ENCODE measurements at places on chromosomes 12 and 14.

DNA sequence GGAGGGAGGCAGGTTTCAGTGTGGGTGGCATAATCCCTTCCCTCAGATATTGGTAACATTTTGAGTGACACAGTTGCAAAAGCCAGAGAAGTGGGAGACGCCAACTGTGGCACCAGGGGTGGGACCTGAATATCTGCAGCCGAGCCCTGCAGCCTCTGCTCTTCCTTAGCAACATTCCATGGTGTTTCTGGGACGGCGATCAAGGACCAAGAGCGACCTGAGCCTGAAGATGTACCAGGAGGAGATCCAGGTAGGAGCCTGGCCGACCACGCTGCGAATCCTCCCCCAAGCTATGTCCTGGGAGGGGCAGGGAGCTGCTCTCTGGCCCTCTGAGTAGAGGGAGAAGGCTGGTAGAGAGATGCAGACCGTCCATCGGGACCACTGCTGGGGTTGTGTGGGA is 41.8 kb downstream of the SLC8B1 start:
- no peak for DNase-seq

DNA sequence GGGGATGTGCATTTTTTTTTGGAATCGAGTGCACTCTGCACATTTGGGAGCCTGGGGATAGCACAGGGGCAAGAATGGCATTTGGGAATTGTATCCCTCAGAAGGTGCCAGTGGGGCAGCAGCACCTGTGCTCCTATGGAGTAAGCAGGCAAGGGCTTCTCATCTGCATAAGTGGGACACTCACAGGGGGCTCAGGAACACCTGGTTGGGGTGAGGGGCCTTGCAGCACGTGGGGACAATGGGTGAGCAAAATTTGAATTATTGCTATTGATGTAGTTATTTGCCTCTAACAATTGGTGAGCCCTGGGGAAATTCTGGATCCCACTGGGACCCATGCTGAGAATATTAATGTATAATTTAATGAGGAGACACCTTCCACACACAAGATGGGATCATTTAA is 274.2 kb downstream of the TTC6 start:
- no peak for DNase-seq

GRCh38 chr12:45575417-45575816 is 154.1 kb upstream of the ARID2 start:
- DNase-seq = no peak

- no peak for DNase-seq
These were observed 97.4 kb downstream of the PLCZ1 start for GRCh38 chr12:18640321-18640955.

GRCh38 chr12:39441189-39441962 is 1.5 kb downstream of the KIF21A start:
- no peak for DNase-seq

- DNase-seq = peak; percentile 82
These were observed 34.3 kb downstream of the DAD1 start for GRCh38 chr14:22554498-22555383.

DNA sequence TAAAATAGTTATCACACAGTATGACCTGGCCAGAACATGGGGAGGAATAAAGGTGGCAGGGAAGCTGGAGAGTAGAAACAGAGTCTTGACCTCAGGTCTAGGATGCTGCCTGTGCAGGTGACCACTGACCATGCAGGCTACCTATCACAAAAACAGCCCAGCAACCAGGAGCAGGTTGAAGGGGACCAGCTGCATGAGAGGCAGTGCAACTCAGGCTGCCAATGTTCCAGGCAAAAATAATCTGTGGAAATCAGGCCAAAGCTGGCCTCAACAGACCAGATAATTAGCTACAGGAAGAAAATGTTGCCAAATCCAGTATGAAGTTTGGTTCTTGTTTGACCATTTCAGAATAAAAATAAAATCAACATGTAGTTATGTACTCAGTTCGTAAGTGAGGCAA is 72.6 kb downstream of the PDE6H start:
- DNase-seq = no peak

GRCh38 chr12:93571925-93572711 is at the start of gene SOCS2:
Gene SOCS2 (plus strand): TSS chr12:93572675. CDS start chr12:93572898, 223 bp downstream.
- peak; percentile 61 for DNase-seq

- no peak for DNase-seq
These were observed 59.9 kb upstream of the CCDC60 start for GRCh38 chr12:119274636-119275065.

DNA sequence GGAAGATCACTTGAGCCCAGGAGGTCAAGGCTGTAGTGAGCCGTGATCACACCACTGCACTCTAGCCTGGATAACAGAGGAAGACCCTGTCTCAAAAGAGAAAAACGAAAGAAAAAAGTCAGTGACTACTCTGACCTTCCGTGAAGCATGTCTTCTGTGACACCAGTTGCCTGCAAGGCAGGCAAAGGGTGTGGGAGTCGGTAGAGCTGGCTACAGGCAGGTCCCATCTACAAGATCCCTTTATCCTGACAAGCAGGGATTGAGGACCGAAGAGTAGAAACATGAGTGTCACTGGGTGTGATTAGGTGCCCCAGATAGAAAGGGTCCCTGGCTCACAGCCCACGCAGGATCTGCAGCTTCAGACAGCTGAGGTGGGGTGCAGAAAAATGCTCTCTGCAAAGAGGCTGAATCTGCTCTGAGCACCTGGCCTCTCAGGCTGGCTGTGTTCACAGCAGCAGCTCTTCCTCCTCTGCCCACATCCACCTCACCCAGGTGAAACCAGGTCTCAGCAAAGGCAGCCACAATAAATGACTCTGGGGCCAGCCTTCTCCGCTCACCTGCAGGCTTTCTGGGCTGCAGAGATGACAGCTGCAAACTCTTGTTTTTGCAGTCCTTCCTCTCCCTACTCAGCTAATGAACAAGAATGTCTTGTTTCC is 28.6 kb upstream of the HSP90B1 start:
- no peak for DNase-seq

DNA sequence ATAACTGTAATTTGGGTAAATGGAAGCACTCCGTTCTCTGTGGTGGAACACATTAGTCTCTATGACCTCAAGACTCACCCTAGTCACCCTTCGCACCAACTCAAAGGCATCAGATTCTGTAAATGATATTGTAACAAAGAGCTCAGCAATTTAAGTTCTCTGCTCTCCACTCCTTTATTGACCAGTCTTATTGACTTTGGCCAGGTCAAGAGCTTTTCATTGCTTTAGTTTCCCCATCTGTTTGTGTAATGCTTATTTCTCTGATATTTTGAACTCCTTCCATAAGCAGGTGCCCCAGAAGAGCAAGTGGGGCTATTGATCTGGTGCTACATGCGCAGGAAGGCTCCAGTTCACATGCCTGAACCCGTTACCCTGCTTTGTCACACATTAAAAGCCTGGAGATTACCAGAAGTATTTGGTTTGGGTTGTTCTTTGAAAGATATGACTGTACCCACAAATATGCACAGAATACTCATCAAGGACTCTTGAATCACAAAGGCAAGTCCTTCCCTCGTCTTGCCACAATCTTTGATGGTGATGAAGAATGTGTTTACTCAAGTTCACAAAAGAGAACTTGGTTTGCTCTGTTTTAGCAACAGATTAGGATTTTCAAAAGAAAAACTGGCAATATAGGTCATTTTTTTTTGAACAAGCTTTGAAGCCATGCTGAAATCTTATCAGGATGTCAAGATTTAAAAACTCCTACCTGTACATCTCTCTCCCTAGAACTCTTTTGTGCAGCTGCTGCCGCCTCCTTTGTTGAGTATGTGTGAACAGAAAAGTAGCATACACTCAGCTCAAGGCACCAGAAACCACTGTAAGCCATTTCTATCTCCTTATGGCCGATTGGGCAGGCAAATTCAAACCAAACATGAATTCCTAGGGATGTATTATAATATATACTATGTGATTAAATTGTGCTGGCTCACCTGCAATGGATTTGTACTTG is 193.9 kb downstream of the BCAT1 start:
- DNase-seq = no peak

- DNase-seq = no peak
These were observed 259.6 kb downstream of the AKAP6 start for GRCh38 chr14:32588448-32589320.

- DNase-seq = no peak
These were observed 233.3 kb upstream of the DAAM1 start for GRCh38 chr14:58954901-58955861.

DNA sequence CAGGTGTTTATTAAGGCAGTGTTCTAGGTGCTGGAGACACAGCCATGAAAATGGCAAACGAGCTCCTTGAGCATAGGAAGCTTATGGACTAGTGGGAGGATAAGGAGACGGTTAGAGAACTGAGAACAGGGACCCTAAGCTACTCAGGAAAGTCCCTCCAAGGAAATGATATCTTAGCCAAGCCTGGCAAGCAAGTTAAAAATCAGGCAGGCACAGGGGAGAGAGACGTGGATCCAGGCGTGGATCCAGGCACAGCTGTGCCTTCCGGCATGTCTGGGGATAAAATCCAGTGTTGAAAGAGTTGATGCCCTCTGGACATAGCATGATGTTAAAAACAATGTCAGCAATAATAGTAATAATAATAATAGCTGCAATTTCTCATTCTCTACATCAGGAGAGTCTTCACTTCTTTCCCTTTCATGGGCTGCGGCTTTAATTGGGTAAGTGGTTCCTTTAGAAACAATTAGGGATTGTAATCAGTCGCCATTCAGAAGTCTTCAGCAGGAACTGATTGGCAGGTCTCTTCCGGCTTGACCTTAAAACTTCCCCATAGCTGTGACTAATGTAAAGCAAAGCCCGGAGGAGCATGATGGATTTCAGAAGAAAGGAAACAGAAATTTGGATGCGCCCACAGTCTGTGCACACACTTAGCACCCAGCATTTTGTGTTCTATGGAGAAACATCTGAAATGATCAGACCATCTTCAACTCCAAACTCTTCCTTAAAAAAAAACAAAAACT is 230.2 kb downstream of the SLC41A2 start:
- no peak for DNase-seq

DNA sequence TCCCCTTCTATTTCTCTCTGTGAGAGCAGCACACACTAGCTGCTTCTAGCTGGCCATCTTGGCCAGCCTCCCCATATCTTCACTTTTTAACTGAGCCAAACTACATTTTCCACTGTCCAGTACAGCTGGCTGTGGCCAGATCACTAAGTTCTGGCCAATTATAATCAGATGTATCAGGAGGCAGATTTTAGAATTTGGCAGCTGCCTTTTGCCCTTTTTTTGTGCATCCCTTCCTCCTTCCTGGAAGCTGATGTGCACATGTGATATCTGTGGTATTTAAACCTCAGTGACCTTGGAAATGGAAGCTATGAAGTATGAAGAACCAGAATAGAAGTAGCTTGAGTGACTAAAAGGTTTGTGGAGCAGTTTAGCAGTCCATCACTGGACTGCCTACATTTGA is 49.8 kb upstream of the ANO6 start:
- no peak for DNase-seq

- no peak for DNase-seq
These were observed 61.7 kb upstream of the NUDT4 start for GRCh38 chr12:93315907-93316622.

DNA sequence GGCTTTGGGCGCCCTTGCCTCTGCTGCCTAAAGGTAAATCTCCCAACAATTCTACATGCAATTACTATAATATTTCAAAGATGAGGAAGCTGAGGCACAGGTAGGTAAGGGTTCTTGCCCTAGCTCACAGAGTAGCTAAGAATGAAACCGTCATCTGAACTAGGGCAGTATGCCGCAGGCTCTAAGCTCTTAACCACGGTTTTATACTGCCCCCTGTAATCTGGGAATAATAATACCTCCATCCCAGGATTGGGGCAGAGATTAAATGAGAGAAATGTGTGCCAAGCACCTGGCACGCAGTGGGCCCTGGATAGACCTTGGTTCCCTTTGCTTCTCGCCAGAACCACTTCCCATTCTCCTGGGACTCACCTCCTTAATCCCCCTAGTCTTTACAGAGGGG is 1.5 kb upstream of the HRK start:
- DNase-seq = no peak

- DNase-seq = no peak
These were observed 187.4 kb downstream of the EFCAB11 start for GRCh38 chr14:89767131-89767530.

GRCh38 chr12:10701131-10701681 is 21.9 kb downstream of the YBX3 start:
- DNase-seq = peak; percentile 60

DNA sequence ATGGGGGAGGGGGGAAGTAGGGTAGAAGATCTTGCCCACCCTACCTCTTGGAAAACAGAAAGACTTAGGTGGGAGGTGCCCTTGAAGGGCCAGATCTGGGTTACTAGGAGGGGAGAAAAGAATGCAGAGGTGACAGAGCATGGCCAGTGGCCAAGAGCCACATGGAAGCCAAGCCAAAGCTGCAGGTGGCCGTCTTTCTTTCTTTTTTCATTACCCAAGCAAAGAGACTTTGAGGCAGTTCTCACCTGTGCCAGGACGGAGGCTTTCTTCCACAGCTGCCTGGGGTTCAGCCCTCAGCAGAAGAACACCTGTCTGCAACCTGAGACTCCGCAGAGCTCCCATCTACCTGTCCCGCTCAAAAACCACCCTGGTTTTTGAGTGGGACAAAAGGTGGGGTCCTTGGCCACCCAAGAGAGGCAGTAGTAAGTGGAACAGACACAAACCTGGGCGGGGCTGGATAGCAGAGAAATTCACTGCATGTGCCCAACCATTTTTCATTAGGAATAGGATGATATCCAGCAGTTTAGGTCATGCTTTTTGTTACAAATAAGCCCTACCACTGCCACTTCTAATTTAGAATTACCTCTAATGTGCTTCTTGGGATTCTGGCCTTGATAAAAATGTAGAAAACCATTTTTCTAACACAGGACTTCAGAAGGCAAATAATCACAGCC is 116.5 kb downstream of the DYRK2 start:
- no peak for DNase-seq

DNA sequence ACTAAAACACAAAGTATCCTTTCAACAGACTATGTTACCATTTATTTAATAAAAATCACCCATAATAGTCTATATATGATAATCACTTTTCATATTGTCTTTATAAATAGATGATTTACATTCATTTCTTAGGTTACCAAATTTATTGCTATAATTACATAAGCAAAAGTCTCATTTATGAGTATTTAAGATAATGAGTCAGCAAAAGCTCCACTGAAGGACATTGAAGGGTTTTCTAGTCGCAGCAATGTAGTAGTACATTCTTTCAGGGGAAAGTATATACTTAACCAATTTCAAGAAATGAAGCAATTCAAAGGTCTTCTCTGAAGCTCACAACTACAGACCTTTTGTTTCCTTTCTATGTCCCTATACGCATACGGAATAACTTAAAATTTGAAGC is 110.9 kb downstream of the NOVA1 start:
- no peak for DNase-seq

Data from activated CD8-positive, alpha-beta memory T cell treated with anti-CD3 and anti-CD28 coated beads for 24 hours (primary cell).